ENCODE measurements at places on chromosomes 4 and X.

- DNase-seq: no peak
These were observed 43.0 kb upstream of the TEX13D start for GRCh38 chrX:124289443-124289842.

DNA sequence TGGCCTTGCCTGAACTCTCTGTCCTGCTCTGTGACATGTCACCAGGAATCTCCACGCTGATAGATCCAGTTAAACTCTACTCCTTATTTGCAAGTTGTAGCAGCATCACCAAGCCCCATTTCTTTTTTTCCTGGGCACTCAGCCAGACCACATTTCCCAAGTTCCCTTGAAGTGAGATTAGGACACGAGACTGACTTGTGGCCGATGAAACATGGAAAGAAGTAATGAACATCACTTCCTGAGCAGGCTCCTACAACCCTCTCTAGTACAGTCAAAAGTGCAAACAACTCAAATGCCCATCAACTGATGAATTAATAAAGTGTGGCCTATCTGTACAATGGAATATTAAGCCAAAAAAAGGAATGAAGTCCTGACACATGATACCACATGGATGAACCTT lies 74.6 kb downstream of the MAP3K15 start:
- DNase-seq: no peak

GRCh38 chr4:113960684-113961321 lies 18.6 kb downstream of the ARSJ start:
- DNase-seq: no peak

- no peak for DNase-seq
These were observed 562.9 kb upstream of the FAT1 start for GRCh38 chr4:187286525-187286924.

DNA sequence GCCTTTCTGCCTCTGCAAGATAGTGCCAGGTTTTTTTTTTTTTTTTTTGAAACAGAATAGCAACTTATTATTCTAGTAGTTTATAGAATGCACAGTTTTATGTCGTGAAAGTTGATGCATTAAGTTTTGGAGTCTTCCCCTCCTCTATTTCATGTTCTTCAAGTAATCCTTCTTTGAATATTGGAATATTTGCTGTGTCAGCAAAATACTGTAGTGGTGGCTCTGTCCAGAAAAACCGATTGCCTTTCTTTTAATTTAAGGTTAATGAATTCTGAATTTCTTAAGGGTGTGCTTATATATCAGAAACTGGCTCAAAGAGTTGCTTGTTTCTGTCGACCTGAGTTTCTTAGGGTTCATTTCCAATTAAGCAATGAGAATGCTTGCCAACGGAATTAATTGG lies 34.8 kb upstream of the TMSB15B start:
- DNase-seq: no peak

DNA sequence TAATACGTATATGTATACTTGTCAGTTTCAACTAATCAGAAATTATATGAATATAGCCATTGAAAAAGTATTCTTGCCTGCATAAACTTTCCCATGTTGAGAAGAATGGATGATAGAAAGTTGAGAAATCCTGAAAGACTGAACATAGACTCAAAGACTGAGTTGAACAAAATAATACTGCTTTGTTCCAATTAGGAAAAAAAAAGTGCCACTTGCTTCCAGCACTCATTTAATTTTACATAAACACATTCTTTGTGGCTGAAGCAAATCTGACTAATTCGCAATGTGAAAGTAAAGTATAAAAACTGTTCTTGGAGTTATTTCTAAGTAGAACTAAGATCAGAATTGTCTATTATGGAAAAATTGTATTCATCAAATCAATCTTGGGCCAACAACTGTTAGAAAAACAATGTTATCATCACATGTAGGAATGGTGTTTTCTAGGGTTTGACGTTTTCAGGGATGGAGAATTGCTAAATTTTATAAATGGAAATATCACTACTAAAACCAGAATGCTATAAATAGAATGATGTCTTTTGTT lies 2334.6 kb downstream of the PCDH7 start:
- no peak for DNase-seq

DNA sequence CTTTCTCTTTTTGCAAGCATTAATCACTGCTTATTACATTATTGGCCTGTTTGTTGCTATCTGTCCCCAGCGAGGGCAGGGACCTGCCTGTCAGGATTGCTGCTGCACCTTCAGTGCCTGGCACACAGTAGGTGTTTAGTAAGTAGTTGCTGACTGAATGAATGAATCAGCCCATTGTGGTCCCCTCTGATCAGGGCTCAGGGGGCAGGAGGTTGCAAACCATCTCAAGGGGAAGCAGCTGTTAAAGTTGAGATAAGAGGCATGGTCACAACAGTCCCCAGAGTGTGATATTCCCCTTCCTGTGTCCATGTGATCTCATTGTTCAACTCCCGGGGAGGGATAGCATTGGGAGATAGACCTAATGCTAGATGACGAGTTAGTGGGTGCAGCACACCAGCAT lies 85.4 kb downstream of the WFS1 start:
- no peak for DNase-seq

DNA sequence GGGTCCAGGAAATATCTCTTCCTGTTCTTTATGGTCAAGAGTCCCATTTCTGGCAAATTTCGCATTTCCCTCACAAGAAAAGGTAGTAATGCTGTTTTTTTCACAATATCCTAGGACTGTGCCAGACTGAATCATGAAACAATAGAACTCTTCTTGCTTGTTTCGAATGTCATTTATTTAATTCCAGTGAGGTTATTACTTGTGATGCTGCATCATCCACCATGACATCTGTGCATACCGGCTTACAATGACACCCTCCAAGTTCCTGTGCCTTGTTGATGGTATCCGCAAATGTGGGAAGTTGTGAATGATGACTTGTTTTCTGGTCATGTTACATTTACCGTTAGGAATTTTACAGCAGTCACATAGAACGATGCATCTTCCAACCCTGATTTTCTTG lies 42.9 kb upstream of the SPRY1 start:
- DNase-seq: no peak

DNA sequence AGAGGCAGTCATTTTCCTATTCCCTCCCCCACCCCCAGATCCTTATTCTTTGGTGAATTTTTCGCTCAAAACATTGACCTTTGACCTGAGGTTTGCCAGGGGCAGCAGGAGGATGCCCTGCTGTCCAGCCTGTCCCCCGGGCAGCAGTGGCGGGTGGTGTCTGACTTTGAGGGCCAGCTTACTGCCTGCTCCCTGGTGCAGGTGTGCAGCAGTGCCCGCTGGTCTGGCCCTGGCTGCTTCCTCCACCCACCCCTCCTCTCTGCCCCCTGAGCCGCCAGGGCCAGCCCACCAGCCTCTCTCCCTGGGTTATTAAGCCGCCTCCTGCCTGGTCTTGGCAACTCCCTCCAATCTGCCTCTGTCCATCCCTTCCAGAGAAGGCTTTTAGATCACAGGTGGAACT lies 40.8 kb upstream of the GRPEL1 start:
- no peak for DNase-seq

- DNase-seq: no peak
These were observed 191.6 kb upstream of the GALNTL6 start for GRCh38 chr4:171621646-171622045.

DNA sequence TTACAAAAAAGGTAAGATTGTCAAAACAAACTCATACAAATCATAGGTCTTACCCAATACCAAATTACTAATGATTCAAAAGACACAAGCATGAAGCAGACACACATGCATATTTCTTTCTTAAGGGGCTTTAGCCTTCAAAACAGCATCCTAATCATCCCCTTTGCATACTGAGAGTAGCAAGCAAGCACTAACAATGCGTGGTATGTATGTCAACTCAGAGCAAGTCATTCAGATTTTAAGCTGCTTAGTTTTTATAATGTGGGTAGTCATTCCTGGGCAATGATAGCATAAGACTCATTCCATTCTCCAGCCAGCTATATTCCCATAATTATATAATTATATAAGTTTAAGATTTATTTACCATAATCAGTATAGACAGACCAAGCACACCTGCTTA lies 219.6 kb downstream of the DKK2 start:
- DNase-seq: no peak

DNA sequence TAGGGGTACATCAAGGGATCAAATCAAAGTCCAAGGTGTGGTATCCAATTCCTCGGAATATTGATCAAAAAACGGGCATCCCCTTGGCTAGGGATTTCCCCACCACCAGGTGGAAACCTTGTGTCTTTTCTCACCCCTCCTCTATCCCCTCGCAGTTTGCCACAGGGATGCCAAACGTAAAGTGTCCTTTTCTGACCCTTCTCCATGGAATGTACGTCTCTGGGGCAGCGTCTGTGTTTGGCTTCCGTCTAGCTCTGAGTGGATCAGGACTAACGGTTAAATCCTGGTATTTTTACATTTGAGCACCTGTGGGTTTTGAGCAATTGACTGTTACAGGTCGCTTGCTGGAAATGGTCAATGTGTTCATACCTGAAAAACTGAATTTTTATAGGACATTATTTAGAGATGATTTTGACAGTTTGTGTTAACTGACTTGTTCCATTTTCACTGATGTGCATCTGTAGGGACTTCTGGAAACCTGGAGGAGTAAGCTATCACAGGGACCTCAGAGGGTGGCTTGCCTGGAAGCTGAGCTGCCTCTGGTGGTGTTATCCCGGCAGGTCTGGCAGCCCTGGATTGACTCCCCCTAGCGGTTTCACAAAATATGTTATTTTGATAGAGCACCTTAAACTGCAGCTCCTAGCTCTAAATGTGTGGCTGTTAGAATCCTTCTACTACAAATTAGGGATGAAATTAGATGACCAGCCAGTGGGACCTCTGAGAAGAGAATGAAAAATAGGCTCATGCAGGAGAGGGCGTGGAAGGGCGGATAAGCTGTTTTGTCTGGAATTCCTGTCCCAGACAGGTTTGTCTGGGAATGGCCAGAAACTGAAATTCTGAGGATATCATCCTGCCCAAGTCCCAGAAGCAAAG lies 8.8 kb upstream of the MGST2 start:
- no peak for DNase-seq

DNA sequence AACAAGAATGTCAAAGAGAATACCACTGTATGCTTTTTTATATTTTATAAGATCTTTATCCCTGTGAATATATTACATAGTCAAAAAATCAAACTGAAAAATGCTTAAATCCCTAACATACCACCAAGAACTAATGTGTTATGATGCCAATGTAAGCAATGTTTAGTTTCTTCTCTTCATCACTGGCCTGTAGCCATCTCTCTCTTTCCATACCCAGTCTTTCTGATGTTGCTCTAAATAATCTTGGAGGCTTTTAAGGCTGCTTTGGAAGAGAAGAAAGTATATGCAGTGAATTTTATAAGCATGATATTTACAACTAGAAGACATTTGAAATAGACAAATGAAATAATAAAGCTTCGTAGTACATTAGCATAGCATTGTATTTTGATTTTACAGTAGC lies 82.9 kb downstream of the NFKB1 start:
- no peak for DNase-seq

GRCh38 chrX:72101597-72102037 lies 30.1 kb downstream of the RTL5 start:
- no peak for DNase-seq

GRCh38 chrX:139826065-139827044 lies 106.5 kb downstream of the ATP11C start:
- DNase-seq: no peak

DNA sequence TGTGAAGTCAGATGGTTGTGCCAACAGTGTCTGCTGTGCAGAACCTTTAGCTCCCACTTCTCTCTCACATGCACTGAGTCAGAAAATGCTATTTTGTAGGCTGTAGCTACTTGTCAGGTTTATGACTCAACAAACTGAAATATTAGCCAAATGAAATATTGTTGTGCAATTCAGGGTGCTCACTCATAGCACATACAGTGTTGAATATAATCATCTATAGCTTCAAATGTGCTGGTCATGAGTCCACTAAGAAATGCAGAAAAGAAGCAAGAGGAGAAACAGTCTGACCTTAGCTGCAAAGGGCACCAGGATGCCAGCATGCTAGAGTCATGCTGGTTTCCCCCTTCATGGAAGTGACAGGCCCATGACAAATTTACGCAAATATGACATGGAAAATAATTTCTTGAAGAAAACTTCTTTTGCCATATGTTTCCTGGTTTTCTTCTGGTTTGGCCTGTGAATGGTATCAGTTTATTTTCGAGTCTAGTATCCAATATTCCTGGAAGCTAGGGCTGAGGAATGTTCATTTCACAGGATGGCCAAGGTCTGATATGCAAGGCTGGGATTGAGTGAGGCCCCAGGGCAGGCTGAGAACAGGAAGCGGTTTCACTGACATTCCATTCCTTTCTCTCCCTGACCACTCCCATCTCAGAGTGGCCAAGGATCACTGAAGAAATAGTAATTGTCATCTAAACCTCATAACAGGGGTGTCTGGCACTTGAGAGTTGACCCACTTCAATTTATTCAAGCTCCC lies 10.3 kb upstream of the CXCL2 start:
- no peak for DNase-seq

- DNase-seq: no peak
These were observed 175.6 kb downstream of the RELL1 start for GRCh38 chr4:37510626-37511025.

DNA sequence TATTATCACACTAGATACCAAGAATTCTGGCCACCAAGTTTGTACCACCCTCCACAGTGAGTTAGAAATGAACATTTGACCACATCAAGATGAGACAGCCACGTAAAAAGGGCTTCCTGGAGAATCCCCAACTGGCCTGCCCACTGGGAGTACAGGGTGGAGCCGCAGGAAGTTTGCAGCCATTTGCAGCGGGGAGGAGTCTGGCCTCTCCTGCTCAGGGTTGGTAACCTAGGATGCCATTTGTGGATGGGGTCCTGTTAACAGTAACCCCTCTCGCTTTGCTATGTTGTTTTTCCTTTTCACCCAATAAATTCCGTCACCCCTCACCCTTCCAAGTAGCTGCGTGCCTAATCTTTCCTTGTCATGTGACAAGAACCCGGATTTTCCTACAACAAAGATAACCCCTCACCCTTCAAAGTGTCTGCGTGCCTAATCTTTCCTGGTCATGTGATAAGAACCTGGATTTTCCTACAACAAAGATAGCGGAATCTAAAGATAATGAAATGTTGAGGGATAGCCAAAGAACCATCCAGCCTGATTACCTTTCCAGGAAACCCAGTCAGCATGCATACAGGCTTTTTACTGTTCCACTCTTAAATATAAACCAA lies 245.4 kb downstream of the NAF1 start:
- no peak for DNase-seq

DNA sequence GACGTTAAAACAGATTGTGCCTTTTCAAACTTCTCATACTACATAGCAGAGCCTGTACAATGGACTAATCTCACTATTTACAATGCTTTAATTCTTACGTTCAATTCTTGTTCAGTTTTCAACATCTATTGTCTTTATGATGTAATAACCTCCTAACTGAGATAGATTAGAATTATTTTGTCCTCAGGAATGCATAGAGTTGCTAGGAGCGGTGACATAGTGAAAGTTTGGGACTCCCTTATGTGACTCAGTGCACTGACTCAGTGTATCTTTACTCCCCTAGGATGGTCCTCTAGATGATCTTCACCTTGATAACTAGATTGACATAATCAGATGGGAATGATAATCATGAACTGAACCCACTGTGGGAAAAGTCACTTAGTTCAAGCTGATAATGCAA lies 151.5 kb downstream of the VEGFC start:
- DNase-seq: no peak

- no peak for DNase-seq
These were observed 106.6 kb upstream of the ATP6AP2 start for GRCh38 chrX:40474205-40474626.
